Skin of body (tissue), 3 donors: ENCODE measurements at places on chromosomes 7 and 10.

GRCh38 chr10:42932116-42932515, 144.8 kb upstream of the RET start:
- DNase-seq, result no peak

DNA sequence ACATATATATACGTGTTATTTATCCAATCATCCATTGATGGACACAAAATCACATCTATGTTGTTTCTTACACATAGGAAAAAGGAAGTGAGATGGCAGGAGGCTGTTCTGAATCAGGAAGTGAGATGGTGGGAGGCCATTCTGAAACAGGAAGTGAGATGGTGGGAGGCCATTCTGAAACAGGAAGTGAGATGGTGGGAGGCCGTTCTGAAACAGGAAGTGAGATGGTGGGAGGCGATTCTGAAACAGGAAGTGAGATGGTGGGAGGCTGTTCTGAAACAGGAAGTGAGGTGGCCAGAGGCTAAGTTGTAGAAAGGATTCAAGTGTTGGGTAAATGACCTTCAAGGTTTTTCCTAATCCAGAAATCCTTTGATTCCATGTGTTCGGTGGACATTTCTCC, 921.5 kb downstream of the TYW1 start:
- no peak for DNase-seq

DNA sequence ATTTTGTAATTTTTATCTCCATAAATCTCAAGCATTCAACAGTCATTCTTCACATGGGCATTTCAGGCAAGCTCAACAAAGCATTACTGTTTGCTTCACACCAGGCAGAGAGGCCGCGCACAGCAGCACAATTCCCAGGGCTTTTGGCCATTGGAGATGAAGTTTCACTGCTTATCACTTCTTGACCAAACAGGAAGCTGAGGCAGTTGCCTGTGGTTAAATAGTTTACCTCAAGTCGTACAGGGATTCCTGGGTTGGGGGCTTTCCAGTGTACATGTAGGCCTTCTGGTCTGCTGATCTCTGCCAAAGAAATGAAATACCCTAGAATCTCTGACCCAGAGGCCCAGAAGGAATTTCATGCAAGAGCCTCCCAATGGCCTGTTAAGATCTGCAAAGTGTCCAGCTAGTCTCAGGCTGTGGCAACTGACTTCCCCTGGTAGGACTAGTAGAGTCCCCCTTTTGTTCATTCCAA, 11.2 kb upstream of the PRDX3 start:
- DNase-seq, result no peak

- DNase-seq, result no peak
Observed at GRCh38 chr7:63106506-63107388, 891.9 kb upstream of the ZNF722 start.

DNA sequence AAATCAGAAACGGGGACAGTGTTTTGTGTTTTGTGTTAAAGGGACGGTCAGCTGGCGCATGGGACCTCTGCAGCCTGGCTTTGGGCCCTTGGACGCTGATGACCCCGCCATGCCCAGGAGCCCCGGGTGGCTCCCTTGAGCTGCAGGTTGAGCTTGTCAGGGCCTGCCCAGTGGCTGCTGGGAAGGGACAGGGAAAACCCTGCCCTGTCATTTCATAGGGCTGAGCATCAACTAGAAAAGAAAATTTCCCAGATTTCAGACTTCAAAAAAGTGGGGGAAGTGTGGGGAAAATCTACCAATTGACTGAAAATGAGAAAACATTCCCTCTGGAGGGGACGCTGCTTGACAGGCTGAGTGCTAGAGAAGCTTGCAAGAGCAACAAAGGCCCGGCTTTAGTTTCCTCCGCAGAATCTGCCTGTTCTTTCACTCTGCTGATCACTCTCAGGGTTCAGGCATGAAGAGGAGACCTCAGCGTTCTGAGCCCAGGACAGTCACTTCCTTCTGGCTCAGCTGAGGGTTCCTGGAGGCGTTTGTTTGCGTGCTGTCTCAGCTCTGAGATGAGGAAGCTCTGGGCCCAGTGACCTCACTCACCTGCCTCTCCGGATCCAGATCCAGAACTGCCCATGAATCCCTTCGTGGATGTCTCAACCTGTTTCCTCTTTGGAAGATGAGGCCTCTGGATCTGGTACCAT, 18.6 kb upstream of the DNAJB6 start:
- DNase-seq, result no peak

DNA sequence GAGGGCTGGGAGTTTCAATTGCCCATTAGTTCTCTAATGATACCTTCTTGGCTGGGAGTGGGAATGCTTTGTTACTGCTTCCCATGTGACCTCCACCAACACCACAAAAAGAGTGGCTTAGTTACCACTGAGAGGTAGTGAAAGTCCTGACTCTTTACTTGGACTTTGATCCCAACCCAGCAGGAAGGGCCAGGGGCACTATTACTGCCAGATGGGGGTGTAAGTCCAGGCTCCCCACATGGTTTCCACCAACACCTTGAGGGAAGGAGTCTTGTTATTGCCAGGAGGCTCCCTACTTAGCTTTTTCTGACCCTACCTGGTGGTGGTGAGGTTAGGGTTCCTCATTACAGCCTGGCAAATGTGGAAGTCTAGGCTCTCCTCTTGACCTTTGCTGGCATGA, 11.4 kb downstream of the GGCT start:
- DNase-seq, result no peak

DNA sequence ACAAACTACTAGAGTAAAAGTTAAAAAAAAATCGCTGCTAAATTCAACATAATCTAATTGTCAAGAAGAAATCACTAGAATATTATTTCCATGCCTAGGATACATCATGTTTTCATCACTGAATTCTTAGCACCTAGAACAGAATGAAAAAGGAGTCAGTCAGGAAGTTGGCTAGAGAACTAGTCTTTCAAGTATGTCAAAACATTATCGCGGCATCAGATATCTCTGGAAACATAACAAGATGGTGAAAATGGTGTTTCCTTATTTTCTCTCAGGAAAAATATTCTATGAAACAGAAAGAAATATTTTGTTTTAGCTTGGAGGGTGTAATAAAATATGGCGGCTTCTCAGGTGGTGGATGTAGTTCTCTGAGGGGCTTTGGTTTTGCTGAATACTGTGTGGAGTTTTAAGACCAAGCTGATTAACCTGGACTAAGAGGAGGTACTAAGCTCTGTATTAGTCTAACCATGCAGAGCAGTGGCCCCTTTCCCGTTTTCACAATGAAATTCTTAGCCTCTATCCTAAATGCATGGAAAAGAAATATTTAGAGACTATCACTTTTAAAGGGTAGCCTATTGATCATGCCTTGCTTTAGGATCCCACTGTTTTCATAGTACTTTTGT, 205.6 kb downstream of the MDFIC start:
- no peak for DNase-seq

GRCh38 chr7:14734839-14735321, 167.7 kb downstream of the DGKB start:
- no peak for DNase-seq

DNA sequence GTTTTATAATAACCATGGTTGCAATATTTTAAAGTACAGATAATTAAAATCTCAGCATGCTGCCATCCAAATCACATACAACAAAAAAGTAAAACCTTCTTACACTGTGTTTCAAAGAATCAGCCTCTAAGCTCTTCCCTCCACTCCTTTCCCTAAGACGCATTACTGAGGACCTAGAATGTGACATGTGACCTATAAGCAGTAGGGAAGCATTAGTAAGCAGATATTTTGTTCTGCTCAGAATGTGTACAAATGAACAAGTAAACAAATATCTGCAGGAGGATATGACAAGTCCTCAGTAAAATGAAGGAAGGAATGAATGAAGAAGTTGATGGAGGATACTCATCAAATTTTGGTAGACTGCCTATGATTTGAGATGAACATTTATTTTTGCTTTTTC, 49.1 kb downstream of the RAB11FIP2 start:
- DNase-seq, result no peak

GRCh38 chr7:124764847-124765400, 668 bp downstream of the GPR37 start:
- DNase-seq, result no peak

DNA sequence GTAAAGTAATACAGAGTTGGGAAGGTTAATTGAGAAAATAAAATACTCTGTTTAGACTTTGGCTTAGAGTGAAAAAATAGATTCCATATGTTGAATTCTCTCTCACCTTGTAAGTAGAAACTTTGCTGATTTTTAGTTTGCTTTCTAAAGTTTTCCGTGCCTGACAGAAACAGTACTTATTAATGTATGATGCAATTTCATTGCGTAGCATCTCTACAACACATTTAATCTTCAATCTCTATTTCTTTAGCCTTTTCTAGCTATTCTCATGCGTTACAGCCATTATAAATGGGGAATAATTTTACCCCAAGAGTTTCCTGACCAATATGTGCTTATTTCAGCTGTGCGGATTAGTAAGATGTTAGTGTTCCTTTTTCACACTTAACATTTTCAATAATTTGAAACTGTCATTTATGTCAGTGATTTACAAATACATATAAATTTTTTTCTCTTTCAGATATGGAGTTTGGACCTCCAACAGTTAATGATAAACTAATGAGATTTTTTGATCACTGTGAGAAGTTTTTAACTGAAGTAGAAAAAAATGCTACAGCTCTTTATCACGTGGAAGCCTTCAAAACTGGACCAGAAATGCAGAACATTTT, 3.3 kb downstream of the MINPP1 start:
- DNase-seq, result no peak

- no peak for DNase-seq
Observed at GRCh38 chr10:24825551-24825950, 101.9 kb upstream of the ARHGAP21 start.

DNA sequence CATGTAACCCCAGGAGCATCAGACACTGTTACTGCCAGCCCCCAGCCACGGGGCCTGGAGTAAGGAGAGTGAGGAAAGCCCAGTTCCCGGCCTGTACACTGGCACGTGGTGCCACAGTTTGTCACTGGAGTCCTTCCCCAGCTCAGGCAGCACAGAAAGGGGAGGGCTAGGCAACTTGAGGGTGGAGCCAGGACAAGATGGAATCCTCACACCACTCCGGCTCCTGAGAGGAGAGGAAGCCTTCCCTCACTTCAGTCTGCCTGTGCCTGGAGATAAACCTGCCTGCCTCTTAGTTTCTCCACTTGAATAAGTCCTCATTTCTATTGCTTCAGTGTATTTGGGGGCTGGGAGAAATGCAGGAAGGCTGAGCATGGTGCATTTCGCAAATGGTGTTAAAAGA, 176.0 kb downstream of the KIAA1217 start:
- DNase-seq, result no peak

GRCh38 chr7:22488643-22489462, 11.1 kb downstream of the STEAP1B start:
- peak; percentile 64 for DNase-seq

GRCh38 chr10:17781856-17782255, 27.3 kb upstream of the MRC1 start:
- no peak for DNase-seq

DNA sequence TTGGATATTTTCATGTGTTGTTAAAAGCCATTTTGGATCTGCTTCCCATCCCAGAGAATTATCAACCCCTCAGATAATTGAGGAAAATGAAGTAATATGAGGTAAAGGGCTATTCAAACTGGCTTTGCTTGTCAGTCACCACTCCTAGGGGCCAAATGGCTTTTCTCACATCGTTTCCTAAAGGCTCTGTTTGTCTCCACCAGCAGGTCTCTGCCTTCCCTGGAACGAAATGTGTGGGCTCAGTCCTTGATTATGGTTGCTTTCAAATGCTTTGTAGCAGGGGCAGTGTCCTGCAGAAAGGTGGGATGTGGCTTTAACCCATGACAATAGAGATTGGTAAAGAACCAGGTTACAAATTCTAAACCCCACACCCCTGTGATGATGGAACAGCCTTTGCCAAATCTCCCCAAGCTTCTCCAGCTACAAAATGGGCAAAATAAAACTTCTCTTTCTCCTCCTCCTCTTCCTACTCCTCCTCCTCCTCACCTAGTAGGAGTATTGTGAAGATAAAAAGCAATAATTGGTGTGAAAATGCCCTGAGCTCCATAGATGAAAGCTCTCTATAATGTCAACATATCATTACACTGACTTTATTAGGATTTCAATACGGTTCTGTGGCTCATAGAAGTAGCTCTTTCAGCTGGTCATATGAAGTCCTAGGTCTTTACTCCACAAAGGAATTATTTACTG, 127.6 kb downstream of the CHN2 start:
- DNase-seq, result no peak

DNA sequence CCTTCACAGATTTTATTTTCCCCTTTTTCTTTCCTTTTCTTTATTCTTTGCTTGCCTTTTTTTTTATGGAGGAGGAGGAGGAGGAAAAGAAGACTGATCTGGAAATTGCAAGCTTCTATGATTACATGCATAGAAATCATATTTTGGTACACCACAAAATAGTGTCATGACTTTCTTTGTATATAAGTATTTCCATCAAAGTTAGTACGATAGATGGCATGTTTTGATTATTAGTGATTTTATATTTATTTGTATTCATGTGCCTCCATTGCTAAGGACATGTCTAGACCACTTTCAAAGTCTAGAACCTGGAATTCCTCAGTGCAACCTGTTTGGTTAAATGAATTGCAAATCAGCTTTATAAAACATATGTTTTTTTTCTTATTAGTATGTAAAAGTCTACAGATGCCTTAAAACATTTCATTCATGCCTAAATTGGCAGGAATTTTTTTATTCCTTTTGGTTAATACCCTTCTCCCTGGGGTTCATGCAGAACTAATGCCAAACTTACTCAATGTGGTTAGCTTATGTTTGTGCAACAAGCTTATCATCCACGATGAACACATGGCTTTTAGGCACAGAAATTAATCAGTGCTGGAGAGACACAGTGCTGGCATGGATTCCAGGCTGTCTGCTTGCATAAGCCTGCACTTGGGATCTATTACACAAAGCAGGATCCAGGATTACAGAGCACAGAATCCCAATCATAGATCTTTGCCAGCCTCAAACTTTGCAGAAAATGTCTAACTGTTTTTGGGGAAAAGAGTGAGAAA, 213.1 kb downstream of the CHRM2 start:
- peak; percentile 86 for DNase-seq

- DNase-seq, result no peak
Observed at GRCh38 chr10:81251457-81252115, 623.4 kb upstream of the NRG3 start.

GRCh38 chr7:107291434-107291833, 122.6 kb downstream of the HBP1 start:
- DNase-seq, result no peak

DNA sequence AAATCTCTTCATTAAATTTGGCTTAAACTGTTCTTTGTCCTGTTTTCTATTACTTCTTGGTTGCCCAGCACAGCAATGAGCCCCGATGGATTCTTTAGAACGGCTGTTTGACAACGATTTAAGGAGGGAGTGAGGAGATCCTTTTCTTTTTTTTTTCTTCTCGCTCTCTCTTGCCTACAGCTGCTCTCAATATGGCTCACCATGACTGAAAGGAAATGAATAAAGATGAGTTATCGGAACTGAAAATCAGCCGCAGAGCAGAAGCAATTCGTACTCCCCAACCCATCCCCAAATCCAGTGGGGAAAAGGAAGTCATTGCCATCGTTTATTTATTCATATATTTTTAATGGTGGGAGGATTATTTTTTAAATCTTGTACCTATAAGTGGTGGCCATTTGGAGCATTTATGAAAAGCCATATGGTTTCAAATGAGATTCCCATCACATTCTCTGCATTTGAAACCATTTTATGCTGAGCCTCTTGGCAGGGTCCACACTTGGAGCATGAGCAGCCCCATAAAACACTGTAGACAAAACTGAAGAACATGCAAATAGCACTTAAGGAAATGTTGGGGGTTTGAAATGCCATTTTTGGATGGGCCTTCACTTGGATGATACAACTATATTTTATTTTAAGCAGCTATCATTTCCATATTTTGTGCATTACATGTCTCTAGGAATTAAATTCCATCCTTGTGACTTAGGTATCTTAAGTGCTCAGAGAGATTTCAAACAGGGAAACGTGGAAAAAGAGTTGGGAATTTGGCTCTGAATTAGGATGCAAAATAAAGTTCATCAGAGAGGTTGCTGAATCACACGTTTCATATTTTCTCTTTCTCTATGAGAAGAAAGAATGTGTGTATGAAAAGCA, 107.7 kb upstream of the FZD1 start:
- DNase-seq, result peak; percentile 76
